ENCODE measurements at places on chromosomes 5 and 9.

GRCh38 chr9:115548609-115549260, 430.8 kb upstream of the TNC start:
- no peak for DNase-seq

- peak; percentile 66 for DNase-seq
Measured at GRCh38 chr9:12774861-12775678, at the start of gene LURAP1L. Gene LURAP1L (plus strand): TSS chr9:12775020. CDS start chr9:12775716, 696 bp downstream.

DNA sequence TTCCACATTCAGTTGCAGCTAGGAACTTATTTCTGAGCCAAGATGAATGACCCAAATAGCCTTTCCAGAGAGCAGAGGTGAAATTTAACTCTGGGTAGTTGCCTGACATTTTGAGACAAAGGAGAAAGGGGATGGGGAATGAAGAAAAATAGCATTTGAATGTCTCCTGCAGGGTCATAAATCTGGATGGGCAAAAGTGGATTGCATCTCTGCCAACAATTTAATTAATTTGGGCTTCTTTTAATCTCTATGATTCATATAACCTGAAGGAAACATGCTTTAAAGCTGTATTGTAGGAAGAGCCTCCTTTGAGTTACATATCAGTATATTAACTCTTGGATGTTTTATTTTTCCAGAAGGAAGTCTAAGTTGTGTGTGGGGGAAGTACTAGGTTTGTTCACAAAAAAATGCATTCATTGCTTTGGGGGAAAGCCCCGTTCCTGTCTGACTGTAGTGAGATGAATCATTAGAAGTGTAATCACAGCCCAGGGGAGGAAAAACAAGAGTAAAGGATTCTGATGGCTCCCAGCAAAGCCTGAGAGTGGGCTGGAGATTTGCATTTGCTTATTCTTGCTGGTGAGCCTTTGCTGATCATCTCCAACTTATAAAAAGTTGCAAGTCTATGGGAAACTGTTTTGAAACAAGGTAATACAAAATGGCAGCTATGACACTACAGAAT, 133.0 kb upstream of the IQGAP2 start:
- no peak for DNase-seq

- DNase-seq, result no peak
Measured at GRCh38 chr9:132984202-132985070, 5.9 kb downstream of the GFI1B start.

GRCh38 chr5:149113669-149114068, 27.6 kb upstream of the ABLIM3 start:
- no peak for DNase-seq

DNA sequence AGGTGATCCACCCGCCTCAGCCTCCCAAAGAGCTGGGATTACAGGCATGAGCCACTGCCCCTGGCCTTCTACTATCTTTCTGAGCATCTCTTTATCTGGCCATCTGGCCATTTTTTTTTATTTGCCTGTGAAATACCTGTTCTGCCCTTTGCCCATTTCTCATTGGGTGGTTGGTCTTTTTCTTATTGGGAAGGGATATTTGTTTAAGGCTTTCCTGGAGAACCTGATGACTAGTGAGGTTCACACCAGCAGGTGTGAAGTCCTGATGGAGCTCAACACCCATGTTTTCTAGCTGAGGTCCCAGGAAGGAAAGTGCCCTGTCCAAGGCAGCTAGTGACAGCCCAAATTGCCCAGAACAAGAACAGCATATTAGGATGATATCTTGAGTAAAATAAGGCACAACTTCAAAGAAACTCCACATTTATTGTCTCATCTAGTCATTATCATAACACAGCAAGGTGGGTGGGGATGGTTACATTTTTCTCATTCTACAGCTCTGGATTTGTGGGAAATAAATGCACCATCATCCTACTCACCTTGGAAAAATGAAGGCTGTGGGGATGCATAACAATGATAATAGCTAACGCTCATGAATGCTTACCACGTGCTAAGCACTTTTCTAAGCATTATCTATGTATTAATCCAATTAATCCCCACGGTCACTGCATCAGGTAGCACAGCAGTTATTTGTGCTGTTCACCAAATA, 20.3 kb downstream of the SLC36A3 start:
- no peak for DNase-seq

- DNase-seq, result no peak
Measured at GRCh38 chr9:109914280-109915027, 134.5 kb downstream of the PALM2AKAP2 start.

DNA sequence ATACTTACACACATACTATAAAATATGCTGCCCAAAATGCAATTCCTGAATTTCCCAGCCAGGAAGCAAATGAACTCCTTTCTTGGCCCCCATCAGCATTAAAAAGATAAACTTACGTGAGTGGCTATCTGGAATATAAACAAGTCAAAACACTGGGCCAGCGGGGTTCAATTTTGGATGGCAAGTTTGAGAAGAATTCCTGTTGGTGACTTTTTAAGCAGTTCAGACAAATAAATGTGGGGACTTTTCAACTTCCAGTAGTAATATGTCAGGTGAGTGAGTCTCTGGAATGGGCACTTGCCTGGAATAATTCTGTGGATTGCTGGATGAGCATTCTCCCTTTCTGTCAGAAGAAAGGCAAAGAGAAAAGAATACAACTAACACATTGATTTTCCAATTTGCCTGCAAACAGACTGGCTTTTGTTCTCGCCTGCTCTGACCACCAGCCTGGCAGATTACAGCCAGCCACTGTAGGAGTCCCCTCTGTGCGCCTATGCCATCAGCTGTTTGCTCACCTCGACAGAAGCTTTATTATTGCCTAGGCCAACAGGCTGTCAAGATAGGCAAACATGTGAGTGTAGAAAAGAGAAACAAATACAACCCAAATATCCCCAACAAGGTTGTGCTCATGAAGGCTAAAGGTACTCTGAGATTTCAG, 78.6 kb downstream of the MRPS27 start:
- DNase-seq, result no peak

DNA sequence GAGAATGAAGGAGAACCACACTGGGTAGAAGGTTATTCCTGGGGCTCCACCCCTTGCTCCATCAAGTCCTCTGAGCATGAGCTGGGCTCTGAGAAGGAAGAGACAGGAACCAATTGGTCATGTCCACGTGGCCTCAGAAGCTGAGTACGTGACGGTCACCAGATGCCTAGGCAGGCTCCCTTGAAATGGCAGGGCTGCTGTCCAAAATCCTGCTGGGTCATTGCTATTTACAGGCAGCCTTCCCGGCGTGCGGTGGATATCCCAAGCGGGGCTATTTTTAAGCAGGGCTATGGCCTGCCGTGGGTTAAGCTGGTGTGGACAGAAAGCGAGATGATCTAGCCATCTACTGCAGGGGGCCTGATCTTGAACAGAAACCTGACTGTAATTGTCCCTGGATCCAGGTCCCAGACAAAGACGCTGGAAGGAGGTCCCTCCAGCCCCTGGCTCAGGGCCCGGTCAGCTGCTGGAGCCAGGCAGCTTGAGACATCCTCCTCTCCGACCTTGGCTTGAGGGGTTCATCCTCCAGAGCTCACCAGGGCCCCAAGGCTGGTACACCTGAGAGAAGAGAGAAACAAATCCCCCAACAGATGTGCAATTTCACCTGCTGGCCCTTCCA, 550 bp upstream of the CKMT2 start:
- DNase-seq, result no peak

DNA sequence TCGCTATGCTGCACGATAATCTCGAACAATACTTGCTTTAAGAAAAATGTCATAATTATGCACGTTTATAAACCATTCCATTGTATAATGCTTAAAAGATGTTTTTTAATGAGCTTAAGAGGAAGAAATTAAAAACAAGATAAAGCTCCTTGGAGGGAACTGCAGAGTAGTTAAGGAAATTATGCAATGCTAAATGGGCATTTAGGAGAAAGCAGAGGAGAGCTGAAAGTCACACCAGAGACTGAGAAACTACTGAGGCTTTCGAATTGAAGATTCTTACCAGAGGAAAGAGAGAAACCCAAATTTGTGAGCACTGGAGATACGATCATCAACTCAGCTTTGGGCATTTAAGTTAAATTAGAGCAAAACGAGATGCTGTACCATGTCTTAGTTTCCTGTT, 119.4 kb downstream of the CDH10 start:
- no peak for DNase-seq

DNA sequence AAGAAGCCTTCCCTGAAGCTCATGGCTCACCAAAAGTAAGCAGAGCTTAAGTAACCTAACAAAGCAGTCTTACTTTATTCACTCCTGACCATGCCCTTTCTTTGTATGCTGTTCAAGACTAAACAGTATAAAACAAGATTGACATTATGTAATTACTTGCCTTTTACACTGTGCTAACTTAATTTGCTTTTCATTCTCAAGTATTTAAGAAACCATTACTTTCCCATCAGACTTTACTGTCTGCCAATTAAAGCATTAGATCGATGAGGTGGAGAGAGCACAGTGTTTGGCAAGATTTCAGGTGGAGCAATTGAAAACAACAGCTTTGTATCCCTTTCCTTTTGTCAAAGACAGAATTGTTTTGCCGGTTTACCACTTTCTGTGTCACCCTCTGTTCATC, 98.2 kb downstream of the RORB start:
- no peak for DNase-seq

DNA sequence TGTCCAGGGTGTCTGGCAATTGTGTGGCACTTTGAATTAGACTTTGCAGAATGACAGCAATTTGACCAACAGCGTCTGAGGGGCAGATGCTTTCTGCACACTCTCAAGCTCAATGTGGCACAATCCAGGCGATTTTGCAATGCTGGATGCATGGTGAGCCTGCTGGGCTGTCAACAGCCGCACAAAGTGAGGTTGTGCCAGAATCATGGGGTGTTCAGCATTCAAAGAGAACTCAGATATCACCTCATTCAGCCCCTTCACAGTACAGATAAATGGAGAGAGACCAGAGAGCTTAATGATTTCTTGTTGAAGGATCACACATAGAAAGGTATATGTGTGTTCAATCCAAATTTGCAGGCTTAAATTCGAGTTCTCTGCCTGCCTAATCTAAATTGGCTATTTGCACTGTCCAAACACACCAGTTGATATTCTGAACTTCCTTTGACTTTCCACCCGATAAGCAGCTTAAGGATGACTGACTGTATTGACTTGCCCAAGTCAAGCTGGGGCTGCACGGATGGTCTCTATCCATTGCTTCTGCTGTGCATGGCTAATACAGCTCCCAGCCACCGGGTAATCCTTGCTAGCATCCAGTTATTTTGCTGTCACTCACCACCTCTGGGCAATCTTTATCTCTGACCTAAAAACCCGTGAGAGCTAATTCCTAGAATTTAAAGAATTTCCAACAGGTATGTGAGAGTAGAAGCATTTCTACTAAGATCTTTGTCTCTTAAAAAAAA, 157.9 kb upstream of the TAS2R1 start:
- no peak for DNase-seq

DNA sequence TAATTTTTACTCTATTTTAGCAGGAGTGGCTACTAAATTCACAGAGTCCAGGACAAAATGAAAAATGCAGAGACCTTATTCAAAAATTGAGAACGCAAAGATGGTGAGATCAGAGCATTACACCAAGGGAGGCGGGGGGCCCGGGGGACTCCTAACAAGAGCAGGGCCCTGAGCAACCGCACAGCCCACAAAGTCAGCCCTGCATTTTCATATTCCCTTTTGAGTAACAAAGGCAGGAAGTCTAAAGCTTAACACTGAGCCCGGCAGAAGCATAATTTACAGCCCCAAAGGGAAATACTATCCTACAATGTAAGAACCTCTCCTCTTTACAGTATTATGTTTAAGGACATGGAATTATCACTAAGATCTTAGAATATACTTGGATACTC, 69.4 kb downstream of the TLE1 start:
- DNase-seq, result no peak

DNA sequence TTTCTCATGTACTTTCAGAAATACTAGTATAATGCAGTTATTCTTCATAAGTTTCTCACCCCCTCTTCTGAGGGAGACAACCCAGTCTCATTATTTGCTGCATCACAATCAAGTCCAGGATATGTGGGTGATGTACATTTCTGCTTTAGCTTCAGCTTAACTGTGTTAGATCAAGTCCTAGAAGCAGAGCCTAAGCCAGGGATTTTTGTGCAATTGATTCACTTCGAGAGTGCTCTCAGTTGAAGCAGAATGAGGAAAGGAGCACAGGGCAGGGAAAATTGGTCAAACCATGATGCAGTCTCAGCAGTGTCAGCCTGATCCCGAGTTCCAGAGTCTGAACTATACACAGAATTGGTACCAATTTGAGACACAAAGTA, 15.1 kb downstream of the HNRNPK start:
- DNase-seq, result no peak

GRCh38 chr5:164435576-164435975, 930.2 kb downstream of the MAT2B start:
- no peak for DNase-seq

GRCh38 chr9:105255421-105255820, 11.0 kb downstream of the SLC44A1 start:
- DNase-seq, result no peak

DNA sequence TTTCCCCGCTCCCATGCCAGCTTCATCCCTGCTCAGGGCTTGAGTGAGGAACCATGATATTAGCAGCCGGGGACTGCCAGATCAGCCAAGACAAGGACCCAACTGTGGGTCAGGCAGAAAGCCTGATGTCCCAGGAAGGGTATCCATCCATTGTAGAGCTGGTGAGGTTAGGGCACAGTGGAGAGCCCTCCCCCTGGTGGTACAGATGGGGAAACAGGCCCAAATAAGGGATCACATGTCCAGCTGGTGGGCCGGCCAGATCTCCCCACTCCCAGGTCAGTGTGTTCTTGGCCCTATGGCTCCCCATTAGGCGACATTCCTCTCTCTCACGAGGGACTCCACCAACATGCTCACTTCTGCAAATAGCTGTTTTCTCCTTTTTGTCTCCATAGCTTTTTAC, 9.0 kb downstream of the CDX1 start:
- DNase-seq, result no peak

DNA sequence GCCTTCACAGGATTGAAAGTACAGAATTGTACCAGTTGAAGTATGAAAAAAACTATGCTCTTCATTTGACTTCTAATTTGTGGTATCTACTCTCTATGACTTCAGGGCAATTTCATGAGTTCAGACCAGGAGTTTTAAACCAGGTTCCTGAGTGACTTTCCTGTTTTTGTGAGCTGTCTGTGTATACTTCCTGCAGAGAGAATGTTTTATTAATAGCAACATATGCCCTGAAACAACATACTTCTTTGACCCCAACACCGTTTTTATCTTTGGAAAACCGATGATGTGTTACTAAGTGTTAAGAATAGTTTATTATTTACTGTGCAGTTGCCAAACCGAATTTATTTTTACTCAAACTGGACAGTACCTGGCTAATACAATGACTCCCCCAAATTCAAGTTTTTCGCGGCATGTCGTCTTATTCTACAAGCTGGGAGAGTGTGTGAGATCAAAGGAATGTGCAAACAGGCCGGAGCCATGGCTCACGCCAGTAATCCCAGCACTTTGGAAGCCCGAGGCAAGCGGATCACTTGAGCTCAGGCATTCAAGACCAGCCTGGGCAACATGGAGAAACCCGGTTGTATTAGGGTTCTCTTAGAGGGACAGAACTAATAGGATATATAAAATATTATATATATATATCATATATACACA, 58.7 kb upstream of the ERBIN start:
- DNase-seq, result no peak

DNA sequence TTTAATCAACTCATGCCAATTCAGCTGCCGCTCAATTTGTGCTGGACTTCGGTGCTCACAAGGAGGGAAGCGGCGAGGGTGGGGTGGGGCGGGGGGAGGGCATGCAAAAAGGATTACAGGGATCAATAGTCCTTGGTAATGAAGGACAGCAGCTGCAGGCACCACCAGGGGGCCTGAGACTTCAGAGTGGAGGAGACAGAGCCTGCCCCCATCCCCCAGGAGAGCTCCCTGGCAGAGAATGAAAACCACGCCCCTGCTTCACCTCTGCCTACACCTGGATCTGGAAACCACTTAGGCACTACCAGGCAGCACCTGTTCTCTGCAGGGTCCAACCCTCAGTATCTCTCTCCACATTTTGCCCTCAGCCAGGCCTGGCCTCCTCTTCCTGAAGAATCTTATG, 155.6 kb downstream of the TRIM32 start:
- no peak for DNase-seq

All from prostate gland (tissue), 2 donors.